NCI-H510A treated with DMSO at 0.1 percent for 48 hours (cell line): ENCODE measurements at places on chromosomes 2 and 18.

GRCh38 chr2:181077128-181077709, 96.8 kb downstream of the UBE2E3 start:
- DNase-seq = peak; percentile 79

- no peak for DNase-seq
Measured at GRCh38 chr2:71833855-71834560, 313.7 kb downstream of the CYP26B1 start.

- DNase-seq = no peak
Measured at GRCh38 chr2:231399853-231400680, 4.6 kb downstream of the B3GNT7 start.

DNA sequence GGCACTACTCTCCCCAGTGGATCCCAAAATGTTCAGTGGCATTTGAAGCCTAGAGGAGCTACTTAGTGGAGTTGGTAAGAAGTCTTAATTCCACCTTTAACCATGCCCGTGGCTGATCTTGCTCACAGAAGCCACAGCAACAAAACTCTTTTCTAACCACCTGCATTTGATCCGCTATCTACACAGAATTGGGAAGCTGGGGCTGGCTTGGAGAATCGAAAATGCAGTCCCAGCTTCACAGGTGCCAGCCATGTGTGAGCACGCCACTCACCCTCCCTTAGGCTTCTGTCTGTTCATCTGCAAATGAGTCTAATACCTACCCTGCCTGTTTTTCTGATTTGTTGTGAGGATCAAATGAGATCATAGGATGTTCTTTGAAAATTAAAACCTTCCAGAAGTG, 182.6 kb downstream of the BCL11A start:
- DNase-seq = no peak

DNA sequence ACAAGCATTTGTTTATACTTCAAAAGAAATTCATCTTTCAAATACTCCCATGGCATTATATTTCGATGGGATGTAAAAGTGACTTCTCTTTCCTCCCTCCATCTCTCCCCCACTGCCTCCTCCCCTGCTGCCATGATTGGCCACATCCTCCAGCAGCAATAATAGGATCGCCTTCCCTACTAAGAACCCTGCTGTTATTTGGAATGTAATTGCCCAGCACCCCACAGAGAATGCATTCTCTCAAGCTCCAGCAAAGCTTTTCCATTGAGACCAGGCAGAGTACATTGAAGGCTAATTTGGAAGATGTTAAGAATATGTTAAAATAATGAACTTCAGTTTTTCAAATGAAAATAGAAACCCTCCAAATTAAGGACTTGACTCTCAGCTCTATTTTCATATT, 375.4 kb upstream of the ACVR2A start:
- peak; percentile 5 for DNase-seq

DNA sequence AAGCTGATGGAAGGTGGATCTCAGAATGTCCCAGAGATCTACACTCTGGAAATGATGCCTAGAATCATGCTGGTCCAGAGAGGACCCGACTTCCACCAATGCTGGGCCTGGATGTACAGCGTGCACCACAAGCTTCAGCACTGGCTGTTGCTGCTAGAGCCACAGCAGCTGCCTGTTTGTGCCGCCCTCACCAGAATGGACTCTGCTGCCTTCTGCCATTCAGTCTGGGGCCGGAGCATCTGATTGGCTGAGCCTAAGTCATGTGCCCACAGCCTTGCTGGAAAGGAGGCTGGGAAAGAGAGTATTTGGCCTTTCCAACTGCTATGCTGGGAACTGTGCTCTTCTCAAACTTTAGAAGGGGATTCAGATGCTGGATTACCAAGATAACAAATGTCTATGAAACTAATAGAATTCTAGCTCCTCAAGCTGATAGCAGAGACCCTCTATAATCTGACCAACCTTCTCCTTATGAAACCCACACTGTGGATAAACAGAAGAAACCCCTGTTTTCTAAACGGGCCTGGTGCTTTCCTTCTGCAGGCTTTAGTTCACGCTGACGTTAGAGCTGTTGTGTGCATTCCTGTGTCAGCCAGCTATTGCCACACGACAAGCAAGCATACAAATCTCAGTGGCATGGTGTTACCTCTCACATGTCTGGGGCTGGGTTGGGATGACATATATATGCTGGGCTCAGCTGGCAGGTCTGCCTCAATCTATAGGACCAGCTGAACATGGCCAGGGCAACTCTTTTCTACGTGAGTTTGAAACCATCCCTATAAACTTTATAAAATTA, 4.1 kb upstream of the LOXHD1 start:
- DNase-seq = peak; percentile 6

DNA sequence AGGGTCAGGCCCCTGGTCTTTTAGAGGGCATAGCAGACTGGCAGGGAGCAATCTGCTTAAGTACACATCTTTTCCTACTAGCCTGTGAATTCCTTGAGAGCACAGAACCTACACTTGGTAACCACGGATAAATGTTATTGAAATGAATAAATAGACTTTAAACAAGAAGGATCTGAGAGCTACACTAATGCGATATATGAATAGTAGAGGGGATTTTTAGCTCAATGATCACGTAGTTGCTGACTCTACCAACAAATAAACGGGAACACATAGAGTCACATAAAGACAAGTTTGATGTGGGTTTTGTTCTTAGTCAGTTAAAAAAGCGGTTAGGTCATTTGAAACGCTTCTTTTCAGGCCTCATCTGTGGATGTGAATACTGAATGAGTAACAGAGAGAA, 290.3 kb upstream of the CCDC68 start:
- no peak for DNase-seq

DNA sequence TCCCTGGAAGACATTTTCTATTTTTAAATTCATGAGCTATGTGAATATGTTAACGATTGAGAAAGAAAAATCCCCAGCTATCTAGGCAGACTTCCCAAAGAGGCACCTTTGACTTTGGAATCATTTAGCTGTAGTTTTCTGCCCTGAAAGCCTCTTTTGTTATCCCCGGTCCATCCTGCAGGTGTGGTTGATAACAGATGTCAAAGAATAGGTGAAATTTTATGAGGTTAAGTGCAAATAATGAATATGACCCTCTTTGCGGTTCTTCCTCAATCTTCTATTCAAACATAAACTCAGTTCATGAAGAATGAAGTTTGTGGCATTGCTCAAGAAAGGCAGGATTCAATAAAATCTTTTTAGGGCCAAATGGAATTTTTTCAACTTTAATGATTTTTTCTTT, 51.6 kb upstream of the ATP8B1 start:
- no peak for DNase-seq
